ENCODE measurements at places on chromosomes 12 and 14.

DNA sequence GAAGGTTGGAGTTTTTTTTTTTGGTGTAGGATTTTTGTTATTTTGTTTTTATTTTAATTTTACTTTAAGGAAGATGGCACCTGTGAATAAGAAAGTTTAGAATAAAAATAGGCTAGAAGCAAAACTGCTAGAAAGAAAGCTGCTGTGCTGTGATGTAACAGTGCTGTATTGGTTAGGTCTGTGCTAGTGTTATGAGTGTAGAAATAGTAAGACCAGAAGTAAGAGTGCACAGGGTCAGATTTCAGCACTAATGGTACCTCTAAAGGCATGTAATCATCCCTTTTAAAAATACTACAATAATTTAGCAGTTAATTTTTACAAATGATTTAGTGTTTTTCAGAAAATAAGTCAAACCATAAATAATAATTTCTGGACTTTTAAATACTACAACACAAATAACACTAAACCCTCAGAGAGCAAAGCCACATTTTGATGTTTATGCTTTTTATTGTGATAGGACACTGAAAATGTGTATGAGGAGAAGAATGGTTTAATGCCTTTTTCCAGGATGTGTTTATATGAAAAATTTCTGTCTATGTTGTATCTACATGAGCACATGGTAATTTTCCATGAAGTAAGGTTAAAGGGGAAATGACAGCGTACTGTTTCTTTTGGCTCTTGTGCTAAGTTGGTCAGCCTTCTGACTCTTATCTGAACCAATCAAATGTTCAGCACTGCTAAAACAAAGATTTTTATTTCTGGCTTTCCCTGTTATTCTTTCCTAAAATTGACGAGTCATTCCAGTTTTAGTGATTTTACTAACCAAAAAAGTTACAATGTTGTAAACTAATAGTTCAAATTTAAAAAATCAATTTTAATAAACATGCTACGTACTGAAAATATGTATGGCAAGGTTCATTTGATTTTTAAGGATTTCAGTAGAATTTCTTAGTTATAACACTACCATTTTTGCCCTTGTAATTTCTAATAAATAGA is 96.1 kb downstream of the PPHLN1 start:
- no peak for DNase-seq

- DNase-seq: no peak
Observed at GRCh38 chr14:28782301-28782700, 15.7 kb downstream of the FOXG1 start.

GRCh38 chr12:103868215-103868614 is 27.2 kb upstream of the NT5DC3 start:
- DNase-seq: no peak

GRCh38 chr12:79020106-79020505 is 155.5 kb downstream of the SYT1 start:
- no peak for DNase-seq

- no peak for DNase-seq
Observed at GRCh38 chr12:54417712-54418440, 1.2 kb downstream of the ITGA5 start.

GRCh38 chr14:100028990-100029677 is 36.1 kb upstream of the EVL start:
- no peak for DNase-seq

Measured in NCI-H774 (cell line).